ENCODE measurements at places on chromosomes 4 and X.

- DNase-seq, result no peak
These were observed 14.4 kb upstream of the VCX start for GRCh38 chrX:7828594-7828993.

GRCh38 chrX:96684339-96685209 lies at the start of gene DIAPH2:
TSS of gene DIAPH2 (plus strand) at chrX:96684842.
- DNase-seq, result peak; percentile 77

- DNase-seq, result no peak
These were observed 24.2 kb upstream of the RASL11B start for GRCh38 chr4:52837716-52838558.

- no peak for DNase-seq
These were observed 26.2 kb upstream of the ZBTB33 start for GRCh38 chrX:120224388-120224787.

- DNase-seq, result no peak
These were observed 9.5 kb downstream of the HHIP start for GRCh38 chr4:144655491-144655890.

DNA sequence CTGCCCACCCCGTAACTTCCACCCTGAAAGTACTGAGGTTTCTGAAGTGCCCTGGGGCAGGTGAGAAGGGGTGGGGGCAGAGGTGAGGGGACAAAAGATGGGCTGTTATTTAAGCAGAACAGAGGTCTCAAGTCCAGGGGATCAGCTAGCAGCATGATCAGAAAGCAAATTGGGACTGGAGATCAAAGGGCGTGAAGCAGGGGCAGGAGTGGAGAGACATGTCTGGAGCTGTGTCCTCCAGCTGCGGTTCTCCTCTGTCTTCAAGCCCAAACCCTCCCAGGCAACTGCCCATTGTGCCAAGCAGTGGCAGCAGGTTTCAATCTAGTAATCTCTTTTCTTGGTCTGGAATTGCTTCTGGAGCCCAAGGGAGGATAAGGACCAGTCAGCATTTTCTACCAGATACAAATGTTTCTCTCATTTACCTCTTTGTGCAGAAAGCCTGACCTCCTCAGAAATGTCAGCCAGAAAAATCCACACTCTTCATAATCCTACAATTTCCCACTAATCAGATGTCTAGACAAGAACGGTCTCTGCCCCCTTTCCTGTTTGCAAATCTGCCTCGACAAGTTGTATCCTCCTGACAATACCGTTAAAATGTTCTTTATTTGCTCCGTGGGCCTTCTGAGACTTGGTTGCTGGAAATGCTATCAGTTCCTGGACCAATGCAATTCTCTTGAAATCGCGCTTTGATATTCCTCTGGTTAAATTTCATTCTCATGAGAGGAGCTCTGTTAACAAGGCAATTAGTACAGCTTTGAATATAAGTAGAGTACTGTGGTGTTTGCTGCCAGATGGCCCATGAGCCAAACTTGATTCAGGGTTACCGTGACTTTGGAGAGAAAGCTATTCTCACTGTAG lies 23.2 kb upstream of the RASL11B start:
- no peak for DNase-seq

GRCh38 chrX:106952988-106953387 lies 32.8 kb downstream of the CLDN2 start:
- DNase-seq, result no peak

DNA sequence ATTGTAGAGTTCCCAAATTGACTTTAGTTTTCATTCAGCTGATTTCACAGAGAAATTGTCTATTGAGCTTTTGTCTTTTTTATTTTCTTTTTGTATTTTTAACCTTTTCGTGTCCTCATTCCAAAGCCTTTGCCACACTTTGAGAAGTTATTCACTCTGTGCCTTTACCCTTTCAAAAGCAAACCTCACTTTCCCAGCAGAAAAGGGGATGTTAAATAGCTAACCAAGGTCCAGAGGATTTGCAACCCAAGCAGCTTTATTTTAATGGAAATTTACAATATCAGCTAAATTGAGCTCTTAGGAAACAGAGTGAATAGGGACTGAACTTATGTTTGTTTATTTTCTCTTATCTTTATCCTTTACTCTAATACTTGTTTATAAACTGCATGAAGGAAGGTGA lies 428.8 kb downstream of the PCDH7 start:
- DNase-seq, result no peak

Measured in activated naive CD4-positive, alpha-beta T cell treated with Interleukin-2 at 50 U/mL for 16 hours (primary cell).